ENCODE measurements at places on chromosomes 1 and 21.

DNA sequence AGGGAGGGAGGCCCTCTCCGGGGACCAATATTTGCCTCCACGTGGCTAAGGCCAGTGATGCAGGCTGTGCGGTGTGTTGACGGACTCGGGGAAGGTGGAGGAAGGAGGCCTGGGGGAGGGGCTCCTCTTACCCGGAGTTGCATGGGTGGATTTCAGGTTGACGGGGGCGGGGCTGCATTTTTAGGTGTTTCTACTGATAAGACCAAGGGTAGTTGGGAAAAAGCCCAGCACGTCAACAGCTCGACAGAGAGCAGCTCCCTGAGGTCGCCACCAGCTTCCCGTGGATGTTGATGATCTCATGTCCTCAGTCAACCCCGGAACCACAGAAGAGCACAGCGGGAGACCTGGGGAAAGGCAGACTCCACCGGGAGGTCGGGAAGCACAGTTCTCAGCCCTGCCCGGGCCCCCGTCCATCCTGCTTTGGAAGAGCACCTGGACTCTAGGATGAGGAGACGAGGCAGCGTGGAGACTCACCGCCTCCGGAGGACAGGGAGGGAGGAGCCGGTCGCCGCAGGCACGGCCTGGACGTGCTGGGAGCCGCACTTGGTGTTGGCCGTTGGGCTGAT, 32.9 kb upstream of the COL6A1 start:
- DNase-seq, result no peak

DNA sequence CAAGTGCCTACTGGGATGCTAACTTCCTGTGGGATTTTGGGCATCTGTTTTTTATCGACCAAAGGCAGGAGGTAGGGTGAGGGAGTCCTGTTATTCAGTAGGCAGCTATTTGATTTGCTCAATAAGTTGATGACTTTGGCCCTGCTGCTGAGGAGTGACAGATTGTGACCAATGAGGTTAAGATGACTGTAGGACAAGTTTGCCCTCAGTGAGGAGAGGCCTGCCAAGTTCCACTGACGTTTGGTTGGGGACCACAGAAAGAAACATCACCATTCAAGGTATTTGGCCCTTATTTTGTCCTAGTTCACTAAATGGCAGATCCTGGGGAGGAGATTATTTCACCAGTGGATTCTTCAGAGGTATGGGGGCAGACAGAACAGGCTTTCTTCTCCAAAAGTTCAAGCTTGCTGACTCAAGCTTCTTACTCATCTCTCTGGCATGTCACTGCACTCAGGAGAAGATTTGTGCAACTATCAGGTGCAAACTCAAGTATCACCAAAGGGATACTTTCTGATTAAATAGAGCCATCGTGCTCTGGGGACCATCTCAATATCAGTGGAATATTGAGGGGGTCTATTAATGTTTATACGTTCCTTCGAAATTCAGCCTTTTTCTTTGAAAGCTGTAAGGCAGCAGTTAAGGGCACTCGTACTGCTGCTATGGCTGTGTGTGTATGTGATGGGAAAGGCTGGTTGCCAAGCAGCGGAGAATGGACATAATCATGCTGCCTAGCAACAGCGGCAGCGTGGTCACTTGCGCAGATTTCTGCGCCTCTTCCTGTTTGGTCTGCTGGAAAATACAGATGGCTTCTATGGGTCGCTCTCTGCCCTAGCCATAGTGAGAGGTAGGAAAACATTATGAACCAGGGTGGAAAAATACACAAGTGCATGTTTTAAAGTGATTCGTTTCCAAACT, 78.7 kb downstream of the PBX1 start:
- DNase-seq, result no peak

DNA sequence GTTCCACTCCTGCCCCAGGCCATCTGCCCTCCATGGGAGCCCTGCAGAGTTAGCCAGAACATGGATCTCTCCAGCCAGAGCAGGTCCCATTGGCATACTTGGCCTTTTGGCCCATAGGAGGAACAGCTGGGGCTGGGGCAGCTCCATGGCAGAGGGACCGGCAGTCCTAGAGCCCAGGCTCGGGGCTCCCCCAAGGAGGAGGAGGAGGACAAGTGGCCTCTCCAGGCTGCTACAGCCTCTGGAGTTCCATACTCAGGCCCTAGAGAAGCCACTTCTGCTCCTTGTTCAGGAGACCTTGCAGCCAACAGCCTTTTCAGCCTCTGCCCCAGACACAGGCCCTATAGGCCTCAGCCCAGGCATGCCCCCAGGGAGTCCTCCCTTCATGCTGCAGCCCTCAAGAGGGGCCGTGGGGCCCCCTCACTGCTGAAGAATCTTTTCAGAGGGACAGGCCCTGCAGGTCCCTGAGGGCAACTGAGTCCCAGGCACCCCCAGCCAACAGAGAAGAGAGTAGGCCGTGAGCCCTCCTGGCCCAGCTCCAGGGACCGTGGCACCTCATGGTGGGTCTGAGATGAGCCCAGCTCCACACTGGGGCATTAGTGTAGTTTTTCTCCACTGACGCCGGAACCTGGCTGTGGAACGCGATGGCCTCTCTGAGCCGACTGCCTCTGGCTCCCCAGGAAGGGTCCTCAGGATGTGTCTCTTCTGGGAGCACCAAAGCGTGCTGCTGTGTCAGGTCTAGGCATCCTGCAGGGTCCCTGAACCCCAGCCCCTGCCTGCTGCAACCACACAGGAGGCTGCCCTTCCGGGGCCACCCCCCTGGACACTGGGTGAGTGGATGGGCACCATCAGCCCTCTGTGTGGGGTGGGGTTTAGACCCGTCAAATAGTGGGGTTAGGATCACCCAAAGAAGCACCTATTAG, 297.6 kb upstream of the VAMP3 start:
- no peak for DNase-seq

DNA sequence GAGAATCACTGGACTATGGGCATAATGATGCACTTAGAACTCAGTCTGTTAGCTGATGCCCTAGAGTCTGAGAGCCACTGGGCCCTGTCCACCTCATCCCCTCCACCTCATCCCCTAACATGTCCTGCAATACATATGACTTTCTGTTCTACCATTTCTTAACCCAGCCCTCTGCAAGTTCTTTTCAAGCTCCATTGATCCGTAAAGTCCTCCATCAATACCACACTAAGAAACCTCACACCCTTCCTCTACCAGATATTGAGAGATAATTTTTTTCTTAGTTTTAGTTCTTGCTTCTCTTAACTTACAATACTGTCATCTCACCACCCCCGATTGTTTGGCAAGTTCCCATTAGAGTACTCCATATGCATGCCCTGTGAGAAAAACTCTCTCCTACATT, 22.1 kb downstream of the FCRL4 start:
- no peak for DNase-seq

DNA sequence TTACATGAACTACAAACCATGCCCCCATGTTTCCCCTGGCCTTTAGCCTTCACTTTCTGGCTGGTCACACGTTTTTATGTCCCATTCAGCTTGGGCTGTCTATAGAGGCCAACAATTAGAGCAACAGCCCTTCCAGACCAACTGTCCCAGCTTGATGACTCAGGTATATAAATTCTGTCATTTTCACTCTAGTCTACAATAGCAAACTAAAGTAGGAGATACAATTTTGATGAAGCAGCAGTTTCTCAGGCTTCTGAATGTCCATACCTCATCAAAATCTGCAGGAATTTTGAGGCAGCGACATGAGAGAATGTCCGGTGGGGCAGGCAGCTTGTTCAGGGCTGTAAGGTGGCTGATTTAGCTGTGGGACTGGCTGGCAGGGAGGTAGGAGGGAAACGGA, 45.6 kb upstream of the VAV3 start:
- no peak for DNase-seq

GRCh38 chr1:41427122-41427913, 57.2 kb downstream of the EDN2 start:
- no peak for DNase-seq

DNA sequence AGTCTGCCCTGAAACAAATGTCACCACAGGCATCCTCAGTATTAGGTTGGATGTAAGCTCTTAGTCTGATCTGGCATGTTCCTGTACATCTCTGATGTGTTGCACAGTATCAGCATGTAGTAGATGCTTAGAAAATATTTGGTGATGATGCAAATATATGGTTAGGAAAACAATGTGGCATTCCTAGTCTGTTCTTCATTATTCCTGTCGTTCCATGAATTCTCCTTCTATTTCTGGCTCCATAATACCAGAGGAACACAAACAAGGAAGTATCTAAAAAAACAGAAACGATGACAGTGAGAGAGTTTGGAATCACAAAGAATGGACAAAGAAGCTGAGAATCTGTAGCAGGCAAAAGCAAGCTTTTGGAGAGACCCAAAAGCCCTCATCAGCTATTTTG, 236.6 kb downstream of the HHAT start:
- no peak for DNase-seq

DNA sequence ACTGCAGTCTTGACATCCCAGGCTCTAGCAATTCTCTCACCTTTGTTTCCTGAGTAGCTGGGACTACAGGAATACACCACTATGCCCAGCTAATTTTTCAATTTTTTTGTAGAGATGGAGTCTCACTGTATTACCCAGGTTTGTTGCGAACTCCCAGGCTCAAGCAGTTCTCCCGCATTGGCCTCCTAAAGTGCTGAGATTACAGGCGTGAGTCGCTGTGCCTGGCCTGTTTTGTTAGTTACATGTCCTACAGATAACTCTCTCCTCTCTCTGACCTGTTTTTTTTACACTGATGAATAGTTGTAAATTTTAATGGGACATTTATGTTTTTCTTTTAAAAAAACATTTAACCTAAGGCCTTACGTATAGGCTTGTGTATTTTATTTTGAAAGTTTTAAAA, 19.8 kb downstream of the PTBP2 start:
- no peak for DNase-seq

DNA sequence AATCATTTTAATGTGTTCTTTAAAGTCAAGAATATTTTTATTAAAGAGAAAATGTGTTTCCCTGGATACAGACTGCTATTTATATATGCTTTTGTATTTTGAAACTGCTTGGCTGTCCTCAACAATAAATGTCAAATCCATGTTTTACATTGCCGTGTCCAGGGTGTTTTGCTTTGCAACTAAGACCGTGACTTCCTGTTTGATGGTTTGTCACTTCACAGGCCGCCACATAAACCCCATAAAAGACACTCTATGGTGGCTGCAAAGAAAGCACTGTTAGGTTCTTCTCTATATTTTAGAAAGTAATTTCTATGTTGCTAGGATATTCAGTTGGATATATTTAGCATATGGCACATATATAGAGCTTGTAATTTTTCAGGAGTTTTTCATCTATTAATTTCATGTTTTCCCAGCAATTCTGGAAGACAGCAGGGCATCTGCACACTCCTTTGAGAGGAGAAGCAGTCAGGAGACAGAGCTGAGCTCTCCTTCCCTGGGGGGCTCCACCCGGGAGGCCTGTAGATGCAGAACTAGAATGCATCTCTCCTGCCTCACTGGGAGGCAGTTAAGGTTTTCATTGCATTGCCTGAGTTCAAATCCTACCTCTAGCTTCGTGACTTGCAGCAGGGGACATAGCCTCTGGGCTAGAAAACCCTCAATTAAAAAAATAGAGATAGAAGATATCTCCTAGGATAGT, 33.1 kb downstream of the PRDM2 start:
- no peak for DNase-seq

DNA sequence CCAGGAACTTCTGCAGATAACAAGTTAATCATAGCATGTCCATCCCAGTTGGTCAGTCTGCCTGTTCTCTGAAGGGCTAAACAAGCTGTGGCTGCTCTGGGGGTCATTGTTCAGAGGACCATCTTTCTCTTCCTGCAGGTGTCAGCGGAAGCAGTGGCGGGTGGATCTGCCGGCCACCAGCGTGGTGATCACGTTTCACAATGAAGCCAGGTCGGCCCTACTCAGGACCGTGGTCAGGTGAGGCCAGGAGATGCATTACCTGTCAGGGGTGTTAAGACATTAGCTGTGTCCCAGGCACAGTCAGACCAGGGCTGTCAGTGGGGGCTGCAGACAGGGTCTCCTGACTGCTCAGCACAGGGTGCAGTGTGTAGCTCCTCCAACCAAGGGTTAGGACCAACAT, 168.8 kb downstream of the GALNT2 start:
- no peak for DNase-seq

GRCh38 chr21:39149882-39150281, 33.4 kb downstream of the PSMG1 start:
- no peak for DNase-seq

DNA sequence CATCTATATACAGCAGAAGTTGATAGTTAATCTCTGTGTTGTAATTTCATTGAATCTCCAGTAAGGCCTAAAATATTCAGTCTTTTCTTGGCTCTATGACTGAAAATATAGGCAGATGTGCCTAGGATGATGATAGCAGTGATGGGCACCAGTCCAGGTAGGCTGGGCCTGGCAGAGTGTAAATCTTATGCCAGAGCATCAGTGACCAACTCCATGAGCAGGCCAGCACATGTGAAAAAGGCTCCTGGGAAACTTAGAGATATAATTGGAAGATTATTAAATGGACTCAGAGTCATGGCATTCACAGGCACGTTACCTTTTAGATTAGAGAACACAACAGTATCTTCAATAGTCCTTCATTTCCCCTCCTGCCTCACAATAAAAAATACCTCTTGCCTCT, 20.7 kb upstream of the CYYR1 start:
- no peak for DNase-seq

DNA sequence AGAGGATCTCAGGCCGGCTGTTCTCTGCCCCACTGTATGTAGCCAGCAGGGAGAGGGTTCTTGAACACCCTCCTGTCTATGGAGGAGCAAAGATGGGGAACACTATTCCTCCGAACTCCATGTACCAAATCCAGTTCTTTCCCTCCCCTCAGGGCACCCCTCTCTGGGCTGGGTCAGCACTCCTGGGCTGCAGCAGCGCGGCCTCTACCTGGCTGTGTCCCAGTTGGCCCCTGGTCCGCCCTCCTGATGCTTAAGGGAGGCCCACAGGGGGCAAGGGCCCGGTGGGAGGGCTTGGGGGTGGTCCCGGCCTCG, 471 bp upstream of the ADPRS start:
- no peak for DNase-seq

GRCh38 chr1:116540088-116540487, 30.7 kb downstream of the CD58 start:
- no peak for DNase-seq

DNA sequence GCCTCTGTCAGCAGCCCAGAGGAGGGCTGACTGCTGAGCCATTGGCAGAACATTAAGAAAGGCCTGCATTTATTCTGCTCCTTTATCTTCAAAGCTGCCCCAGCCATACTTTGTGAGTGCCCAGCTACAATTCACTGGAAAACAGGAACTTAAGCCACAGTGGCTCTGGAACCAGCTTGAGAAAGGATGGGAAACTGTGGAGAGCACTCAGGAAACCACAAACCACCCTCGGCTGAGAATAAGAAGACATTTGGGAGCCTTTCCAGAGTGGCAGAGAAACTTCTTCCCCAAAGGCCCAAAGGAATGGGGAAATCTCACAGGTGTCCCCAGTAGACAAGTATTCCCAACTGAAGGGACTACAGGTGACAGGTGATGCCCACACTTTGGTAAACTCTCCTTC, 1.8 kb downstream of the LAMB3 start:
- DNase-seq, result no peak

- no peak for DNase-seq
Measured at GRCh38 chr1:243979396-243979795, 71.7 kb upstream of the ZBTB18 start.

GRCh38 chr1:236516929-236517704, 6.7 kb upstream of the LGALS8 start:
- no peak for DNase-seq
